ENCODE measurements at places on chromosomes 12 and 14. TPM values are rescaled to one million over a fixed set of nuclear protein-coding genes. Genes with fewer than 3 reads are reported as not detected.
A peak's percentile ranks its signal among the peaks of the same experiment; 100 is the strongest.

The ABCD2 gene
- total RNA-seq, result not detected

The PYGL gene
- 70.4 TPM for total RNA-seq

The HCAR2 gene
- not detected for total RNA-seq

The KLRF1 gene
- not detected for total RNA-seq

The DICER1 gene
- total RNA-seq, result 41.7 TPM

GRCh38 chr14:79064214-79064613 is 894.0 kb downstream of the NRXN3 start:
- DNase-seq, result no peak

- no peak for DNase-seq
These were observed 162.7 kb downstream of the KITLG start for GRCh38 chr12:88417531-88417930.

- no peak for DNase-seq
These were observed 55.3 kb upstream of the STON2 start for GRCh38 chr14:81455390-81455789.

- DNase-seq, result no peak
These were observed 8.3 kb upstream of the VDR start for GRCh38 chr12:47913081-47913480.

- DNase-seq, result no peak
These were observed 27.8 kb downstream of the AREL1 start for GRCh38 chr14:74685056-74685455.

DNA sequence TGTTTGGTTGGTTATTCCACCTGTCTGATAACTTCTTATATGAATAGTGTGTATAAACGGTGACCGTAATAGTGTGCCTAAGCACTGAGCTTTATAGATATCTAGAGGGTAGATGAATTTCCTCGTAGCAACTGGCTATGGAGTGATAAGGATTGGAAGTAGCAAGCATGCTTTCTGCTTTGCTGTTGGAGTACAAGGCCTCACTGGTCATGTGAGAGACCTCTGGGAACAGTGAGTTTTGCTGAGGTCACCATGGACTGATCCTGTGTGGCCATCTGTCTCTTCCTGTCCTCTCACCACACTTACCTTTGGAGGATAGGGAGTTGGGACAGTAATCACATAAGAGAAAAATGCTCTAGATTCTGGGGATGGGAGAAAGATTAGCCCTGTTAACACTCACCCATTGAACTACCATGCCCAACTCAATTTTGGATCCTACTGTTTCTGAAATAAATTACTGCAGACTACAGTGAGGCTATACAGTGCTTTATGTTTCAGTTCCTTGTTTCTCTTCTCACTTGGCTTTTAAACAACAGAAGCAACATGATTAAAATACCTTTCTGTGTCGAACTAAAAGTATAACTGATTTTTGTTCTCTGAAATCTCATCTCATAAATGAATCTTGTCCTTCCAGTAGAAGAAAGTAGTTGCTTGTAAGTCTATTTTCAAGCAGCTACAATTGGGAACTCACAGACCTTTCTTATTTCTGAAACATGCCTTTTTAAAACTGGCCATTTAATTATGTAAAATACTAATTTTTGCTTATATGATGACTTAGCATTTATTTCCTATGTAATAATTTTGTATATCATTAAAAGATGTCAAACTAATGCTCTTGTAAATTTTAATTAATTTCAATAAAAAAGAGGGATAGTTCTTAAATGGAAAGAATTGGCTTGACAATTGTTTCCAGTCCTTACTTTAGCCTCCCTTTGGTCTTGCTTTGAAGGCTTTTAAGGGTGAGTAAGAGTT is 8.3 kb downstream of the TMX1 start:
- no peak for DNase-seq

DNA sequence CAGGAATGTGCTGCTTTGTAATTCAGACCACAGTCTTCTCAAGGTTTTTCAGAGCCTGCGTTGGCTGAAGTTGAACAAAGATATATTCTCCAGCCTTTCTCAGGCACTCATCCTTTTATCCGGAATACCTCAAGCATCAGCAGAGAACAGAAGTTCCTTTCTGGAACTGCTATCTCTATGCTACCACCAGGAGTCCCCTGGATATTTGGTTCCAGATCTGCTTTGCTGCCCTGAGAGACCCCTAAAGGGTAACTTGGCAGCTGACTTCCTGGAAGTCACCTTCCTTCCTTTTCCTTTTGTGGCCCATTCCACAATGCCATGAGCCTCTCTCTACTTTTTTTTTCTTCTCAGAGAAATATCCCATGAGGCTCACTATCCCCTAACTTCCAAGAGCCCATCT is 188.2 kb downstream of the PLCZ1 start:
- no peak for DNase-seq

DNA sequence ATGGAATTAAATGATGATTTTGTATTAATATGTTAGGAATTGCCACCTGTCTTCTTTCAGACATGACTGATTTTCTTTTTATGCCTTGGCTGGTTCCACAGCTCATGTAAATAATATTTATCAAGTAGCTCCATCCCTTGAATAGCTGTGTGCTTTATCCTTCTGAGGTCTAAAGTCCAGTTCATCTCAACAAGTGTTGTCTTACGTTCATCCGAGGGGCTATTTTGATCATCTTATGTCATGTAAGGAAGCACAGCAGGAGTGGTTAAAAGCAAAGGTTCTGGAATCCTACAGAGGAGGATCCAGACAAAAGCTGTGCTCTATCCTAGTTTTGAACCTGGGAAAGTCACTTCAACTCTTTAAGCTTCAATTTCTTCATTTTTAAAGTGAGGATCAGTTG is 123.7 kb upstream of the ATP2B1 start:
- no peak for DNase-seq

DNA sequence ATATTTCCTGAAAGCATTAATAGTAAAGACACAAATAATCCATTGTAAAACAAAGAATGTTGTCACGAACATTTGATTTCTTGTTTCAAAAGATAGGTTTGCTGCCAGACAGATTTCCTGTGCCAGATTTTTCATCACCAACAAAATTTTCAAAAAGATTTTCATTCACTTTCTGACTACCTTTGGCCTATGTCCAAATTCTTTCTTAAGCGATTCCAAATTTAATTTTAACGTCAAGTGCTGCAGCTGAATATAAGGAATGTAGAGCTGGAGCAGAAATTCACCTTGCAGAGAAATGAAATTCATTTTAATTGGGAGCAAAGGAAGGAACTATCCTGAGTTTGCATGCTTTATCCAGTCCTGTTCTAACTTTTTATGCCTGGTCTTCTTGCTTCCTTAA is 277.4 kb downstream of the CCER1 start:
- no peak for DNase-seq

DNA sequence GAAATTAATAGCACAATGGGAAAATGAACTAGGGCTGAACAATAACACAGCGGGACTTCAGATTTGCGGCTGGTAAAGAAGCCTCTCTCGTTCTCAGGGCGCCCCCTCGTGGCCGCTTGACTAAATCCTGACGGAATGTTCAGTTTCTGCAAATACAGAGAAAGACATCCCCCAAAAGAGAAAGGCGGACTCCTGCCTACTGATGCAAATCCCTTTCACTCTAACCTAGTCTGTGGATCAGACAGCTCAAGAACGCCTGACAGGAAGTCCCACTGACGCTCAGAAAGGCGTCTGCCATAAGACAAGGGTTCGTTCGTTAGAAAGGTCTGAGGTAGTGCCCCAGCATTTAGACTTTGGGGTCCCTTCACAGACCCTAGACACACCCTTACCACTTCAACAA is 2.5 kb downstream of the NUAK1 start:
- peak; percentile 83 for DNase-seq

GRCh38 chr14:74407801-74408154 is 18.2 kb downstream of the SYNDIG1L start:
- DNase-seq, result no peak

GRCh38 chr12:87967871-87968270 is 61.3 kb downstream of the C12orf50 start:
- DNase-seq, result no peak

DNA sequence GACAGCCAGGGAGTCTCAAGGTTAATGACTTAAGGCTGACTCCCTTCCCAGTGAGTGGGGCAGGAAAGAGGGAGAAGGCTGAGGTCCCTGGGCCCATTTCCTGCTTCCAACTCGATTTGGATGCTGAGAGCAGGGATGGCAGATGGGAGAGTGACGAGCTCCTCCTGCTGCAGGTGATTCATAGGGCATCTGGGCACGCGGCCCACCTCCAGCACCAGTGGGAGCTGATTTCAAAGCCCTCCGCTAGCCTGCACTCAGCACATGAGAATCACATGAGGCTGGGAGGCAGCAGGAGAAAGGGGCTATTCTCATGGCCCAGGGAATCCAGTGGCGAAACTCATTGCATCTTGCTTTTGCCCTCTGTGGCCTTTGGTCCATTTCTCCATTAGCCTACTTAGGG is 90.8 kb downstream of the SSPN start:
- DNase-seq, result no peak
